ENCODE measurements at places on chromosomes 11 and 22. TPM values are rescaled to one million over a fixed set of nuclear protein-coding genes. Genes with fewer than 3 reads are reported as not detected.

DNA sequence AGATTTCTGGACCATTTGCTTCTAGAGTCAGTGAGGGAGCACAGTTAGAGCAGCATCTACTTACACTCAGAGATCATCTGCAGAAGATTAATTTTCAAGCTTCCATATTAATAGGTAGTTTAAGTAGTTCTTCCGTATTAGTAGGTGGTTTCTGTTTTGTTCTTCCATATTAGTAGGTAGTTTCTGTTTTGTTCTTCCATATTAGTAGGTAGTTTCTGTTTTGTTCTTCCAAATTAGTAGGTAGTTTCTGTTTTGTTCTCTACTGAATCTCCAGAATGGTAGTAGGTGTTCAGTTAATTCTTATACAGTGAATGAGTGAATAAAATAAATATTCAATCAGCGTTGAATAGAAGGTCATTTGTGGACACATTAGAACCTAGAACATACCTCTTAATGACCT, 175.7 kb downstream of the TMEM135 start:
- no peak for DNase-seq

GRCh38 chr11:62464655-62465054, 45.8 kb downstream of the SCGB1A1 start:
- DNase-seq, result no peak

DNA sequence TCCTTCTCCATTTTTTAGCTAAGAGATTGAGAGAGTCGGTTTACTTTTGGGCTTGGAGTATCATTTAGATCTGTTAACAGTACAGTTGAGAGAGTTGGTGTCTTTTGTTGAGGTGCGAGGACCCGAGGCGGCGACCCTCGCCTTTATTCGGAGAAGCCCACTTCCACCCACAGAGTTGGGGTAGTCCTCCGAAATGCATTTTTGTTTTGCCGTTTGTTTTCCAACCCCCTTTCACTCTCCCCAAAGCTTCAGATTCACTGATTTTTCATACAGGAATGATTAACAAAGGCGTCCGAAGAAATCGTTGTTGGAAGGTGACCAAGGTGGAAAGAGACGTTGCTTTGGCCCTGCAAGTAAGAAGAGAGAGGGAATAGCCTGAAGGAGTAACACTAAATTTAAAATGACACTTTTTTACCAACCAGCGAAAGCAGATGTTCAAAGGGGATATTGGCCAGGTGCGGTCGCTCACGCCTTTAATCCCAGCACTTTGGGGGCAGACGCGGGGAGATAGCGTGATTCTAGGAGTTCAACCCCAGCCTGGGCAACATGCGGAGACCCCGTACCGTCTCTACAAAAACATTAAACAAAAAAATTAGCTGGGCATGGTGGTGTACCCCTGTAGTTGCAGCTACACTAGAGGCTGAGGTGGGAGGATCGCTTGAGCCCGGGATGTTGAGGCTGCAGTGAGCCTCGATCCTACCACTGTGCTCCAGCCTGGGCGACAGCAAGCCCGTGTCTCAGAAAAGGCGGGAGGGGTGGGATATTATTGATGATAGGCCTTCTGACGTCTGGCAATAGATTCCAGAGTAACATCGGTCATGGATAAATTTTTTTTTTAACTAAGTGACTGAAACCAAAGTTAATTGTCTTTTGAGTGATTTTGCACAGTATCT, 899 bp upstream of the RAB30 start:
- no peak for DNase-seq

- no peak for DNase-seq
Observed at GRCh38 chr22:37650463-37651136, 7.9 kb upstream of the PDXP start.

DNA sequence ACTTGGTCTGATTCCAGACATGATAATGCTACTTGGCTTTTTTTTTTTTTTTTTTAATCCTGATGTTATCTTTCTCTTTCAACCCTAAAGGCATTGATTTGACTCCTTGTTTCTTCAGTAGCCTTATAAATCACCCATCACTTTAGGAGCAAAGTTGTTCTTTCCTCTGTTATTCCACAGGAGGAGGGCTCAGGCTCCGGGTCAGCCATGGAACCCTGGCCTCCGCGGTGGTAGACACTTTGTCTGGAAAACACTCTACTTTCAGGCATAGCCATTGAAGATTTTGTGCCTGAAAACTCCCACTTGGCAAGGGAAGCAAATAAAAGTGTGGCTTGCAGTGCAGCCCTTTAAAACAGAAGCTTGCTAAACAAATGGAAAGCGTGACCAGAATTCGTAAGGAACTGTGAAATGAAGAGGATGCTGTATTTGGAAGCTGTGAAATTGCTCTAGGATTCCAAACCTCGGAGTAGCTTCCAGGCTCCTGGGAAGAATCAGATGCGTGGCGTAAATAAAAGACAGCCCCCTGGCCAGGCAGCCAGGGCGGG, 44.9 kb downstream of the ARHGAP8 start:
- no peak for DNase-seq

DNA sequence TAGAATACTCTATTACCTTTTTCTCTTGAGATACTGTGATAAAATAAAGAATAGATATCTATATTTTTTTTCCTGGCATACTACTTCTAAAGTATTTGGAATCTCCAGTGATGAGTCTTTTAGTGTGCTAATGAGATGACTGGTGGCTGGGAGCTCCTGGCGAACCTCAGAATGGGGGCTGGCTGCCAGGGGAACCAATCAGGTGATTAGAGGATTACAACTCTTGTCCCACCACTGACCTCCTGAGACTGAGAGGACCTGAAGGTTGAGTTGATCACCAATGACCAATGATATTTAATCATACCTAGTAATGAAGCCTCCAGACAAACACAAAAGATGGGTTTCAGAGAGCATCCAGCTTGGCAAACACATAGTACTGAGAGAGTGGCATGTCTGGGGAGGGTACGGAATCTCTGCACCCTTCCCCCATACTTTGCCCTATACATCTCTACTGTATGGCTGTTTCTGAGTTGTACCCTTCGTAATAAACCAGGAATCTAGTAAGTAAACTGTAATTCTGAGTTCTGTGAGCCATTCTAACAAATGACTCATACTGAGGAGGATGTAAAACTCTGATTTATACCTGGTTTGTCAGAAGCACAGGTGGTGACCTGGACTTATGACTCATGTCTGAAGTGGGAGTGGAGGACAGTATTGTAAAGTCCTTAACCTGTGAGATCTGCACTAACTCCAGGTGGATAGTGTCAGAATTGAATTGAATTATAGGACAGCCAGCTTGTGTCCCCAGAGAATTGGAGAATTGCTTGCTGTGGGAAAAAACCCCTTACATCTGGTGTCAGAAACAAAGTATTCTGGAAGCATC, 325.3 kb upstream of the LRRC4C start:
- DNase-seq, result no peak

GRCh38 chr22:31442768-31443489, 43.5 kb downstream of the DRG1 start:
- DNase-seq, result no peak

GRCh38 chr11:119416606-119417580, 6.1 kb downstream of the THY1 start:
- no peak for DNase-seq

DNA sequence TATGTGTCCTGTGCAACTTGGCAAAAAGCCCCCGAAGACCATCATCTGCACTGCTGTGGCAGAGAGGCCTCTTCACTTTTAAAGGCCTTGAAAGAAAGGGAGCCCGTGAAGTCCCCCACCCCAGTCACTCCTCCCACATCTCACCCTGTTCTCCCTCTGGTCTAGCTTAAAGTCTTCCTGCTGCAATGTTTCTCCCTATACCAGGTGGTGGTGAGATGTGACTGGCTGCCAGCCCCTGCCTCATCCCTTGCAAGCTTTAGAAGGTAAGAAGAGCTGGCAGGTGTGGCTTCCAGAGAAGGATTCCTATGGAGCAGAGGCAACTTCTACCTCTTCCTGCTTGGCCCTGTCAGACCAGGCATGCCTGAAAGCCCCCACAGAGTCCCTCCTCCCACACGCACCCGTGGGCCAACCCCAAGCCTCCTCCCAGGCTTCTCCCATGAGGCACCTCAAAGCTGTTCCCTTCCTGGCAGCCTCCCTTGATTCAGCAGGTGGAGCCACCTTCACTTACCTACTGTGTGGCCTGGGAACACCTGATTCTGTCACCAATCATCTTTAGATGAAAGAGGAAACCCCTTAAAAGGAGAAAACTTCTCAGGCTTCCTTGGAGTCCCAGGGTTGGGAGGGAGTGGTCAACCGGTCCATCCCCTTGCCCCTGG, 4.0 kb upstream of the TRIM29 start:
- no peak for DNase-seq

GRCh38 chr11:108975641-108976071, 310.8 kb downstream of the DDX10 start:
- no peak for DNase-seq

DNA sequence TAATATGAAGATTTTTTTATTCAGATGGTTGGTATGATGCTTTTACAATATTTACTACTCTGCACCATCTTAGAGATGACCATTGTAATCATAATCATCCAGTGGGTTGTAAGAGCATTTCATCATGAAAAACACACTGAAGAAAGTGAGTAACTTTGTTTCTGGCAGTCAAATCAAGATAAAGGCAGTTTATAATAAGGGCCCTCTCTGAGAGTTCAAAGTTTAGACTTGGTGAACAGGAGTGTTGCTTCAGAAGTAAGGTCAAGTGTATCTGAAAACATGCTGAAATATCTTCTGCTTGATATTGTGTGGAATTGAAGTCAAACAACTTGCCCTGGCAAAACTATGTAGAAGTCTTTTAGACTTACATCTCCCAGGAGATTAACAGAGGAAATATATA, 19.5 kb upstream of the MS4A8 start:
- no peak for DNase-seq

DNA sequence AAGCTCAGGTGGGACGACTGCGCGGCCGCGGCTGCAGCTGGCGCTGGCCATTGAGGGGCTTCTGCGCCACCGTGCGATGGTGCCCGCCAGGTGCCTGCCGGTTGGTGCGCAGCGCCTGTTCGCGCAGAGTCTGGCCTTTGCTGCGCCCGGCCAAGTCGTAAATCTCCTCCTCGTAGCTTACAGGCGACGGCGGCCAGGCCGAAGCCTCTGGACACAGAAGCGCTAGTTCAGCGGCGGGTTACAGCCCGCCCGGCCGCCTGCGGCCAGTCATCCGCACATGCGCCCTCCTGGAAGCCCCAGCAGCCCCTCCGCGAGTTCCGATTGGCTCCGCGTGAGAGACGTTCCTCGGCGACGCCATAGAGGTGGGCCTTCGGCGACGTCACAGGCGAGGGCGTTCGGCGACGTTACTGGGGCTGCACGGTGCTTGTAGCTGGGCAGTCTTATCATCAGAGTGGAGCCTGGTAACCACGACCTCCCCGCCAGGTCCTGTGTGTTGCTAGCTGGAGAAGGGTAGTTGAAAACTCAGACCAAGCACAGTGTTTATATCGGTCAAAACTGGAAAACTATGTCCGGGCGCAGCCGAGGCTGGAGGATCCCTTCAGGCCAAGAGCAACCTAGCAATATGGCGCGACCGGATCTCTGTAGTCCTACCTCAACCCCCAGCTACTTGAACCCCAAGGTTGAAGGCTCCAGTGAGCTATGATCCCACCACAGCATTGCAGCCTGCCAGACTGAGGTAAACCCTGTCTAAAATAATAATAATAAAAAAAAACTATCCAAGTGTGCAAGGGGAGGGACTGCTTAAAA, 265.7 kb downstream of the OR4C45 start:
- DNase-seq, result no peak

- DNase-seq, result no peak
Observed at GRCh38 chr11:43579919-43580276, 100.6 kb upstream of the HSD17B12 start.

DNA sequence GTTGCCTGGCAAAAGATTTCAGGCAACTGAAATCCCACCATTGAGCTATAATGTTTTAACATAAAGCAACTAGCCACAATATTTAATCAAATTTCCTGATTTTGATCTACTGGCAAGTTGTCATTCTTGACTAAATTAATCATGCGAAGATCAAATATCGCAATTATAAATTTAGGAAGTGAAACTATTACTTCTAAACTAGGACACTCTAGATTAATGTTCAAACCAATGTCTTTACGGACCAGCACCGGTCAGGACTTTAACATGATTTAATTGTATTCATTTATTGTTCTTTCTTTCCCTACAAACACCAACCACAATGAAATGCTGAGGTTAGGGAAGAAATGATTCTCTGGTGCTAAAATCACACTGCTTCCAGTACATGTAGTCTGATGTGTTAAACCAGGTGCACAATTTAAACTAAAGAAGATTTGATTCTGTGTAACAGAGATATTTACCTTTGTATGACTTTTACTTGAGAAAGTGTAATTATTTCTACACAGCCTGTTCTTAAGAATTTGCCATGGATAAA, 14.9 kb downstream of the GAS2 start:
- DNase-seq, result no peak

The OR8A1 gene
- not detected for total RNA-seq

The PRODH gene
- total RNA-seq, result 6.4 TPM

The SLC22A12 gene
- not detected for total RNA-seq

The KRTAP5-7 gene
- total RNA-seq, result 0.41 TPM

The CD3E gene
- not detected for total RNA-seq

The PATE2 gene
- total RNA-seq, result not detected

The SNAP29 gene
- total RNA-seq, result 20.4 TPM

The NEFH gene
- 0.69 TPM for total RNA-seq

The DNAJB7 gene
- total RNA-seq, result not detected
